ENCODE measurements at places on chromosomes 5 and 9.

- no peak for DNase-seq
Observed at GRCh38 chr9:114050646-114051045, 27.5 kb downstream of the AMBP start.

- no peak for DNase-seq
Observed at GRCh38 chr9:131204285-131204684, 72.0 kb downstream of the FAM78A start.

GRCh38 chr5:92019376-92019990 lies 636.4 kb upstream of the ARRDC3 start:
- no peak for DNase-seq

DNA sequence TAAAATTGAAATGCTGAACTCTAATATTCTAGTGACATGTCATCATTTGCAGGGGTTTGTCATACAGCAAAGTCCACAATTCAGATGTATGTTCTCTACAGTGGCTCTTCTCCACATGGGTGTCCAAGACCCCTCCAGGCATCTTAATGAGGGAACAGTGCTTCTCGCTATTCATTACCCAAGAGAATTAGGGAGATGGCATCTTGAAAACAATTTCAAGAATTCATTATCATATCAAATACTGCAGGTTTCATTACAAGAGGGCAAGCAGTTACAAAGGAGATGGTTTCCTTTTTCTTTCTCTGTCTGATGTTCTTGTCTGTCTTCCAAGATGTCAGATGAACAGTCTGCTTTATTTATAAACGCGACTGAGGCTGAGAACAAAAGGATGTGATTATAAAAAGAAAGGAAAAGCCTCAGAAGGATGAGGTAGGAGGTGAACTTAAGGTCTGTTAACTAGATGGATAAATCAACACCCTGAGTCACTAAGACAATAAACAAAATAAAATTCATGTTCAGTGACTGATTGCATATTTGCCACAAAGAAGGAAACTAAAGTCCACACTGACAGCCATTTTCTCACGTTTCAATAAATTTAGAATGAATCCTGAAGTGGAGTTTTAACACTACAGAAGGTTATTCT lies 326.7 kb upstream of the EFNA5 start:
- no peak for DNase-seq

DNA sequence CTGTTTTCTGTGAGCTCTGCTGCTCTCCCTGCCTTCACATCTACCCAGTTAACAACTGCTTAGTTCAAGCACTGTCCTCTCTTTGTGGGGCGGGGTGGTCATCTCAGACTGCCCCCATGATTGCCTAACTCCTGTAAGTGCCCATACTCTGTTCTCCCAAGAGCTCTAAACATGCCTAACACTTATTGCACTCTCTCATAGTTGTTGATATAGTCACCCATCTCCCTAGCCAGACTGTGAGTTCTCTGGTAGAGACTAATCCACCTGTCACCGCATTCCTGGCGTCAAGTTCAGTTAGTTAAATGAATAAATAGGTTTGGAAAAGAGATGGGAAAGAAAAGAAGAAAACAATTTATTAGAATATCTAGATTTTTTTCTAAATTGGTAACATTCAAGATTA lies 18.3 kb upstream of the MUSK start:
- DNase-seq: no peak

DNA sequence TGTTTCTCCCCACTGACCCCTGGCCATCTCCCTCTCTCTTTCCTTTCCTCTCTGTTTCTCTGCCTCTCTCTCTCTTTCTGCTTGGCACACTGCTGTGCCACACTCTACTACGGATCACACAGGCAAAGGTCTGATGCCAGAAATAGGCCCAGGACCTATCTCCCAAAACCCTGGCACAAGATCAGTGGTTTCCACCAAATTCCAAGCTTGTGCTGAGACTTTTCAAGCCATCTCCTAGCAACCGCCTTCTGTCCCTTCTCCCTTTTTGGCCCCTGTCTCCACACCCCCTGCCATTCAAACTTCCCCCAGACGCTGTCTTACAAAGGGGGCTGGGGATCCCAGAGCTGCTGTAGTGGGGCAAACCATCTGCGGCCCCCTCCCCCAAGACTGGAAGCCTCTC lies 38.5 kb upstream of the RARS1 start:
- no peak for DNase-seq

GRCh38 chr5:55445791-55446190 lies 89.0 kb downstream of the PLPP1 start:
- DNase-seq: no peak

GRCh38 chr5:1027631-1028441 lies 19.2 kb downstream of the NKD2 start:
- no peak for DNase-seq

GRCh38 chr5:39605145-39605544 lies 180.4 kb upstream of the DAB2 start:
- no peak for DNase-seq

DNA sequence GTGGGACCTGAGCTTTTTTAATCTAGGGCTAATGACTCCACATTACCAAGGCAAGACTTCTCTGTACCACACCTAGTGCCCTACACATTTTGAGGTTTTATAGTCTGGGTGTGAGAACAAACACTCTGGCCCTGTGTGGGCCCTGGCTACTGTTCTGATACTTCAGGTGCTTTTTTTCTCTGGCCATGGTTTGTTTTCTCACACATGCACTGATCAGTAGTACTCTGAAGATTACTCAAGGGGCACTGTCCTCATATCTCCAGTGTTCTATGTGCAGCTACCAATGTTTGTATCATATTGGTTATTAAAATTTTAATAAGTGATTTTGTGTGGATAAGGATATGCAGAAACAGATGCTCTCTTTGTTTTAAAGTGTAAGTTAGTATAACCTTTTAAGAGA lies 5.9 kb upstream of the C9orf40 start:
- no peak for DNase-seq

DNA sequence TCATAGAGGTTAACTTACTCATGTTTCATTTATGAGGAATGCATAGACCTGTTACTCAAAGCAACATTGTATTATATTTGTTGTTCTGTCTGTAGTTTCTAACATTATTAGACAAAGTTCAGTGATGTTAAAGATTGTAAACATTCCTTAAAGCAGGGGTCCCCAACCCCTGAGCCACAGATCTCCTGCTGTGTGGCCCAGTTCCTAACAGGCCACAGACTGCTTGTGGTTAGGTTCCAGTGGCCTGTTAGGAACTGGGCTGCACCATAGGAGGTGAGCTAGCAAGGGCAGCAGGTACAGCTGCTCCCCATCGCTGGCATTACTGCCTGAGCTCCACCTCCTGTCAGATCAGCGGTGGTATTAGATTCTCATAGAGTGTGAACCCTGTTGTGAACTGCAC lies 181.1 kb downstream of the KDM4C start:
- DNase-seq: no peak

GRCh38 chr9:119167876-119168275 lies 201.4 kb downstream of the BRINP1 start:
- DNase-seq: no peak

- DNase-seq: no peak
Observed at GRCh38 chr9:22097707-22098106, 88.6 kb upstream of the CDKN2B start.

All from NCI-H524 treated with DMSO at 0.1 percent for 48 hours (cell line).